ENCODE measurements at places on chromosomes 11 and 22. TPM values are rescaled to one million over a fixed set of nuclear protein-coding genes. Genes with fewer than 3 reads are reported as not detected.

DNA sequence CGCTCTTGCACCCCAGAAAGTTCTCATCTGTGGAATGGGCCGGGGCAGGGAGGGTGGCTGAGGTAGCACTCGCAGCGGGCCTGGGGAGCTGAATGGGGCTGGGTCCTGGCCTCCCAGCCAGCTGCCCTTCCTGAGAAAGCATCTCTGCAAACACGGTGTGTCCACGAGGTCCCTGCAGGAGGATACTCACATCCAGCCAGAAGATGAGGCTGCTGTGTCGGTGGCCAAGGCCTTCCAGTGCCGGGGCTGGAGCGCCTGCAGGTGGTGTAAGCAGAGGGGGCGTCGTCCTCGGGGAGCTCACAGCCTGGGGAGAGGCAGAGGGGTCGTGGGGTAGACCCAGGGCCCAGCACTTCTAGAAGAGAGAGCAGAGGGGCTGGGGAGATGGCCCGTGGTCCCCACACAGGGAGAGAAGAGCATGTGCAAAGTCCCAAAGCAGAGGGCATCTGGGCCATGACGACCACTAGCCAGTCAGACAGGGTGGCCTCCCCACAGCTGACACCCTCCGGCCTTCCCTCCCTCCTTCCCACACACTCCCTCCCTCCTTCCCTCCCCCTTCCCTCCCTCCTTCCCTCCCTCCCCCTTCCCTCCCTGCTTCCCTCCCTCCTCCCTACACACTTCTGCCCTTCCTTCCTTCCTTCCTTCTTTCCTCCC is 97.9 kb downstream of the WNT7B start:
- no peak overlapping the region for H3K27ac ChIP-seq
- H3K4me1 ChIP-seq = peaks cover 23% of the 10 kb centered on the region
- peaks cover 72% of the 10 kb centered on the region for H3K27me3 ChIP-seq
- no peak for DNase-seq

- no peak for DNase-seq
- H3K27me3 ChIP-seq = no peaks in the 10 kb centered on the region
- no peak overlapping the region for H3K27ac ChIP-seq
- H3K36me3 ChIP-seq = no peaks in the 10 kb centered on the region
- peaks cover 11% of the 10 kb centered on the region for H3K4me1 ChIP-seq
Measured at GRCh38 chr11:94144216-94144615, 15.6 kb downstream of the PANX1 start.

DNA sequence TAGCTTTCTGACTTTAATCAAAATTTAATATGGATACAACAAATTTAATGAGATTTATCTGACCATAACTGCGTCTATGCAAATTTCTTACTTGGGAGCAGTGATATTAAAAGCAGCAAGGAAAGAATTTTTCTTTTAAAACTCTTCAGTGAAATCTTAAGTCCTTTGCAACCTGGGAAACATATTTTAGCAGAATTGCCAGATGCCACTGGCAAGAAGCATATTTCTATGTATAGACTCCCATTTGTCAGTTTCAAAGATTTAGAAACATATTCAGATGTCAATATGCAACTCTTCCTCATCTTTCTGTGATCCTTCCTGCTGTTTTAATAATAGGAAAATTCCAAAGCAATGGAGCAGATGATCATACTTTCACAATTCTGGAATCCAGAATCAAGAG is 911.3 kb downstream of the LUZP2 start:
- no peaks in the 10 kb centered on the region for H3K36me3 ChIP-seq
- no peaks in the 10 kb centered on the region for H3K4me1 ChIP-seq
- no peaks in the 10 kb centered on the region for H3K27me3 ChIP-seq
- no peak overlapping the region for H3K4me3 ChIP-seq
- no peak overlapping the region for H3K27ac ChIP-seq
- peak; percentile 38 for DNase-seq

GRCh38 chr11:34614344-34615104 is 6.4 kb upstream of the EHF start:
- no peaks in the 10 kb centered on the region for H3K27me3 ChIP-seq
- H3K4me3 ChIP-seq = no peak overlapping the region
- H3K36me3 ChIP-seq = no peaks in the 10 kb centered on the region
- peak; percentile 72 for DNase-seq
- no peak overlapping the region for H3K27ac ChIP-seq

GRCh38 chr11:119758291-119758690 is 29.3 kb upstream of the NECTIN1 start:
- no peaks in the 10 kb centered on the region for H3K36me3 ChIP-seq
- no peak overlapping the region for H3K4me3 ChIP-seq
- H3K27ac ChIP-seq = no peak overlapping the region
- H3K4me1 ChIP-seq = peaks cover 33% of the 10 kb centered on the region
- peaks cover 23% of the 10 kb centered on the region for H3K27me3 ChIP-seq
- DNase-seq = no peak

DNA sequence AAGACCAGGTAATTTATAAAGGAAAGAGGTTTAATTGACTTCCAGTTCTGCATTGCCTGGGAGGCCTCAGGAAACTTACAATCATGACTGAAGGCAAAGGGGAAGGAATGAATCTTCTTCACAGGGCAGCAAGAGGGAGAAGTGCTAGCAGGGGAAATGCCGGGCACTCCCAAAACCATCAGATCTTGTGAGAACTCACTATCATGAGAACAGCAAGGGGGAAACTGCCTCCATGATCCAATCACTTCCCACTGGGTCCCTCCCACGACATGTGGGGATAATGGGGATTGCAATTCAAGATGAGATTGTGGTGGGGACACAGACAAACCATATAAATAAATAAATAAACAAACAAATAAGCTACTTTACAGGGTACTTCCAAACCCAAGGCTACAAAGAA is 28.8 kb upstream of the EXPH5 start:
- H3K27me3 ChIP-seq = no peaks in the 10 kb centered on the region
- no peaks in the 10 kb centered on the region for H3K36me3 ChIP-seq
- H3K4me3 ChIP-seq = no peak overlapping the region
- no peaks in the 10 kb centered on the region for H3K4me1 ChIP-seq
- H3K27ac ChIP-seq = no peak overlapping the region

- H3K27ac ChIP-seq = no peak overlapping the region
- peaks cover 7% of the 10 kb centered on the region for H3K36me3 ChIP-seq
- H3K4me1 ChIP-seq = peaks cover 10% of the 10 kb centered on the region
- H3K4me3 ChIP-seq = no peak overlapping the region
- no peaks in the 10 kb centered on the region for H3K27me3 ChIP-seq
Measured at GRCh38 chr11:113201054-113201818, 113.1 kb upstream of the TTC12 start.

DNA sequence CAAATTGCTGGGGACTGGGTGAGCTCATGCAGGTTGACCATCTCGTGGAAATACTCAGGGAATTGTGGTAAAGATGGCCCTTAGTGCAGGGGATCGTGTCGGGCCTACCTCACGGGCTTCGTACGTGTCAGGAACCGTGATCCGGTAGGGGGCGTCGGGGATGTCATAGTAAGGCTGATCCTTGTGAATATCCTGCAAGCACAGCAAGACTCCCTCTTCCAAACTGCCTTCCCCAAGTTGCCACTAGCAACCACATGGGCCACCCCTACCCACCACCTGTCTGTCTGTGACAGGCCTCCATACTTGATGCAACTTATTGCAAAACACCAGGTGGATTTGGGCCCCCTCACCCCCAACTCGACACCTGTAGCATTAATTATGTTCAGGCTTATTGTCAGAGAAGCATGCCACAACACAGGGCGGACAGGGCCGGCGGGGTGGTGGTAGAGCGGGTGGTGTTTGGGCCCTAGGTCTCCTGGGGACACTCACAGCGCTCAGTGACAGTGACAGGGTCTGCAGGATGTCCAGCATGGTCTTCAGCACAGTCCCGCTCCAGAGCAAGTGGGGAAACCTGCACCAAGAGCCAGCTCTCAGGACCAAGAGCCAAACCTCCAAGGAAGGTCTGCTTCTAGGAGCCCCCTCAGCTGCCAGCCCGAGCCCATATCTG is 22.6 kb upstream of the SERPIND1 start:
- no peak overlapping the region for H3K27ac ChIP-seq
- no peak overlapping the region for H3K4me3 ChIP-seq
- H3K36me3 ChIP-seq = peaks cover 53% of the 10 kb centered on the region
- peaks cover 29% of the 10 kb centered on the region for H3K4me1 ChIP-seq

DNA sequence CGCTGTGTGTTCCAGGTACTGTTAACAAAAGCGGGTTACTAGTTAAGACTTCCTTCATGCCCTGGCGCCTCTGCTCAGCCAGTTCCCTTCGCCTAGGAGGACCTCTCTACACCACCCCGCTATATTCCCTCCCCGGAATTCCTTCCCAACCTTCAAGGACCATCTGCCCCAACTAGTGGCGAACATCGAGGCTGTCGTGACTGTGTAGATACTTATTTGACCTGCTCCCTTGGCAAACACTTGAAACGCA is 450 bp upstream of the BCL2L13 start:
- DNase-seq = no peak
- H3K4me3 ChIP-seq = peak overlapping the region; percentile 74
- peak overlapping the region; percentile 98 for H3K27ac ChIP-seq
- H3K4me1 ChIP-seq = peaks cover 11% of the 10 kb centered on the region
- H3K36me3 ChIP-seq = no peaks in the 10 kb centered on the region

- no peak overlapping the region for H3K4me3 ChIP-seq
- H3K4me1 ChIP-seq = peaks cover 31% of the 10 kb centered on the region
- H3K27ac ChIP-seq = no peak overlapping the region
- H3K27me3 ChIP-seq = no peaks in the 10 kb centered on the region
- peaks cover 55% of the 10 kb centered on the region for H3K36me3 ChIP-seq
- no peak for DNase-seq
Measured at GRCh38 chr11:66066751-66067150, 3.3 kb upstream of the PACS1 start.

DNA sequence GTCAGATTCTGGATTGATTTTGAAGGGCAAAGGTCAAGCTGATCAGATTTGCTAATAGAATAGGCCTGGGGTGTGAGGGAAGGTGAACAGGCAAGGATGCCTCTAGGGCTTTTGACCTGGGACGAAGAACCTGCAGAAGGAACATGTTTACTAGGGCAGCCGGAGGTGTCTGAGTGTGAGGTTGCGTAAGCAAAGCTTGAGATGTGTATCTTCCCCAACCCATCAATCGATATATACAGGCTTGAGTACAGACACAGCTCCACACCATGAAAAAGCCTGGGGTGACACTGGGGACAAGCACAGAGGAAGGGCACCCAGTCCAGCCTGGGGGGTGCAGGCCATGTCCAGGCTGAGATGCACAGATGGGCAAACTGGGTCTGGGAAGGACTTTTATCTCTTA is 1.1 kb downstream of the LHFPL7 start:
- no peak overlapping the region for H3K27ac ChIP-seq
- H3K36me3 ChIP-seq = no peaks in the 10 kb centered on the region

GRCh38 chr11:59901306-59901705 is 22.7 kb downstream of the OOSP3 start:
- no peaks in the 10 kb centered on the region for H3K27me3 ChIP-seq
- H3K4me3 ChIP-seq = no peak overlapping the region
- peak overlapping the region; percentile 47 for H3K27ac ChIP-seq
- H3K4me1 ChIP-seq = no peaks in the 10 kb centered on the region
- no peaks in the 10 kb centered on the region for H3K36me3 ChIP-seq

GRCh38 chr22:44846726-44847275 is 94.4 kb downstream of the ARHGAP8 start:
- no peak overlapping the region for H3K27ac ChIP-seq
- no peak for DNase-seq
- H3K36me3 ChIP-seq = no peaks in the 10 kb centered on the region
- no peak overlapping the region for H3K4me3 ChIP-seq
- peaks cover 3% of the 10 kb centered on the region for H3K27me3 ChIP-seq

DNA sequence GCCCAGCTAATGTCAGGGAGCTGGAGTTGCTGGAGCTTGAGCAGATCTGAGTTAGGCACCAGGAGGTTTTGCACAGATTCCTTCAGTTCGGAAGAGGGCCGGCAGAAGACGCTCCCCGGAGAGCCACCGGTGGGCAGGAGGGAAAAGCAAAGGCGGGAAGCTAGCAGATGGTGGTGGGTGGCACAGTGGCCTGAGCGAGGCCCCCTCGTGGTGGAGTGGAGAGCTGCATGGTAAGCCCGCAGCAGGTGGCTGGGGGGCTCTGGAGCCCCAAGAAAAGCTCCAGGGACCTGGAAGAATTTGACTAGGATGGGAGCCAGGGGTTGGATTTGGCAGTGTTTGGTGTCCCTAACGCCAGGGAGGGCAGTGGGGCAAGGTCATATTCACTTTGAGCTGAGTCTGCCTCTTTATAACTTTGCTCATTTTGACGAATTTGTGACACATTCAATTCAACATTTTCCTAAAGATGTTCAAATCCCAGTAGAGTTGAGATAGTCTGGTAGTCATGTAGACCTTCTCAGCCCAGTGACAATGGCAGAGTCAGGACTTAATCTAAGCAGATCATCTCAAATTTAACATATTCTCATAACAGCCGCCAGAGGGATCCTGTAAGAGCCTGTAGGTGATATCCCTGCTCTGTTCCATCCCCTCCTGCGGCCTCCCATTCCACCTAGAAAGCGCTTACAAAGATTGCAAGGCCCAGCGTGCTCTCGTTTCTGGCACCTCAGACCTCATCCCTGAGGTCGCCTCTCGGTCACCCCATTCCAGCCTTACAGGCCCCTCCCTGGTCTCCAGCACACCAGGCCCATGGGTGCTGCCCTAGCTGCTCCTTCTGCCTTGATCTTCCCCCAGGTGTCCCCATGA is 57.9 kb downstream of the TRIM29 start:
- H3K36me3 ChIP-seq = no peaks in the 10 kb centered on the region
- no peak overlapping the region for H3K27ac ChIP-seq
- no peak overlapping the region for H3K4me3 ChIP-seq
- peaks cover 12% of the 10 kb centered on the region for H3K4me1 ChIP-seq

DNA sequence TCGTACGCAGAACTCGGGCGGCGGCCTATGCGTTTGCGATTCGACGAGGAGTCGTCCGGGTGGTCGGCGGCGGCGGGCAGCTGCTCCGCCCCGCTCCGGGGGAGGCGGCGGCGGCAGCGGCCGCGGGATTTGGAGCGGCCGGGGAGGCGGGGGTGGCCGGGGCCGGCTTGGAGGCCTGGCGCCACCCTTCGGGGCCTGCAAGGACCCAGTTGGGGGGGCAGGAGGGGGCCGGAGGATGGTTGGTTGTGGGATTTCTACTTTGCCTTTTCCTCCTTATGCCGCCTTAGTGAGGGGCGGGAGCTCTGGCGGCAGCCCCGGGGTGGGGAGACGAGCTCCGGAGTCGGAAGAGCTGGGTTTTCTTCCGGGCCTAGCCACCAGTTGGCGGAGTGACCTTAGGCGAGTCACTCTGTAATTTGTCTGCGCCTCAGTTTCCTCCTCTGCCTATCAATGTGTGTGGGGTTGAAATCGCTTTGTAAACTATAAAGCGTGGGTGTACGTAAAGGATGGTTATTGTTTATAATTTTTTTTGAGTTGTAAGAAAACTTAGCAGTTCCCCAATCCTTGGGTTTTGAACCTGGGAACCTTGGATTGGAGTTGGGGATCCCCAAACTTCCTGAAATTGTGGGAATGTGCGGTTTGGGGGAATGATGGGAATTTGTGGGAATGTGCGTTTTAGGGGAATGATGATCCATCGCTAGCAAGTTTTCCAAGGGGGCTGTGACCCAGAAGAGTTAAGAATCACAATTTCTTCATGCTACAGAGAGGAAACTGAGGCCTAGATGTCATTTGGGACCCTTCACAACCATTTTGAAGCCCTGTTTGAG is 679 bp downstream of the TUG1 start:
- H3K27ac ChIP-seq = peak overlapping the region; percentile 94
- peak overlapping the region; percentile 77 for H3K4me3 ChIP-seq
- peak; percentile 64 for DNase-seq
- H3K27me3 ChIP-seq = no peaks in the 10 kb centered on the region
- H3K36me3 ChIP-seq = peaks cover 28% of the 10 kb centered on the region
- peaks cover 11% of the 10 kb centered on the region for H3K4me1 ChIP-seq

MAPK8IP2 gene
- 0.22 TPM for total RNA-seq

C22orf42 gene
- not detected for total RNA-seq

C1QTNF6 gene
- 10.3 TPM for total RNA-seq

PHF21B gene
- total RNA-seq = 0.49 TPM

RAB3IL1 gene
- total RNA-seq = 17.3 TPM

GAS2 gene
- total RNA-seq = 78.6 TPM

NRIP3 gene
- 1.6 TPM for total RNA-seq

HTATIP2 gene
- total RNA-seq = 1.2 TPM

NNMT gene
- 61.5 TPM for total RNA-seq
